ENCODE measurements at places on chromosomes 7 and 10.

DNA sequence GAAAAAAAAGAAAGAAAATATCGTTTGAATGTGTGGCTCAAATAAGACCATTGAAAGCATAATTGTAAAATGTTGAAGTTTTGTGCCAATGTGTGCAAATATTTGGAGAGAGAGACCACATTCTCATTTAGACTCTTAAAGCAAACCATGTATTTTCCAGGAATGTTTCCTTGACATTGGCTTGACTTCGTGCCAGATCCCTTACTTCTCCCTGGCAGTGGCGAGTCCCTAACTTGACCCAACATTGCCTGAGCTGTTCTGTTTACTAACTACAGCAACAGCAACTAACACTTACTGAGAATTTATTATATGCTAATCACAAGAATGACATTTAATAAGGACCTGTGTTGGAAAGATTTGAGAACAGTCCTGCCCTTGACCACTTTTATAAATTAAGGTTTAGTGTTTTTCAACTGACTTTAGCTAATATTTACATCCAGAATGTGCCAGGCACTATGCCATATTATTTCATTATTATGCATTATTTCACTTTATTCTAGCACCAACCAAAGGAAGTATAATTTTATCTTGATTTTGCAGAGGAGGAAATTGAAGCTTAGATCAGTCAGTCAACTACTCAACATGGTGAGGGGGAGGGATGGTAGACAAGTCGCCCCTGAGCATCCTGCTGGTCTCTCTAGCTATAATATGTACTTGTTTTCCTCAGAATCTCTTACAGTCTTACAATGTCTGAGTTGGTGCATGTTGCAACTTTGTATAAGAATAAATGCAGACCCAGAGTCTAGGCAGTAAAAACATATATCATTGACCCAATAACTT is 29.7 kb downstream of the ZNF467 start:
- no peak for DNase-seq

DNA sequence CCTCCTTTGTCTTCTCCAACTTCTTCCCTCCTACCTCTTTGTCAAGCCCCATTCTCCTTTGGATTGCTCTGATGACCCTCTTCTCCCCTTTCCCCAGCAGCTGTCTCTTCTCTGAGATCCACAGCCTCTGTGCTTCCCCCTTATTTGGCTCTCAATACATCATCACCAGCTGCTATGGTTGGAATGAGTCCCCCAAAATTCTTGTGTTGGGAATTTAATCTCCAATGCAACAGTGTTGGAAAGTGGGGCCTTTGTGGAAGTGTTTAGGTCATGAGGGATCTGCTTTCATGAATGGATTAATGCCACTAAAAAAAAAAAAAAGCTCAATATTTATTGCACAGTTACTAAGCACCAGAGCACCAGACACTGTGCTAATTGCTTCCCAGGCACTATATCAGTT is 39.2 kb upstream of the FRMD4A start:
- DNase-seq, result no peak

DNA sequence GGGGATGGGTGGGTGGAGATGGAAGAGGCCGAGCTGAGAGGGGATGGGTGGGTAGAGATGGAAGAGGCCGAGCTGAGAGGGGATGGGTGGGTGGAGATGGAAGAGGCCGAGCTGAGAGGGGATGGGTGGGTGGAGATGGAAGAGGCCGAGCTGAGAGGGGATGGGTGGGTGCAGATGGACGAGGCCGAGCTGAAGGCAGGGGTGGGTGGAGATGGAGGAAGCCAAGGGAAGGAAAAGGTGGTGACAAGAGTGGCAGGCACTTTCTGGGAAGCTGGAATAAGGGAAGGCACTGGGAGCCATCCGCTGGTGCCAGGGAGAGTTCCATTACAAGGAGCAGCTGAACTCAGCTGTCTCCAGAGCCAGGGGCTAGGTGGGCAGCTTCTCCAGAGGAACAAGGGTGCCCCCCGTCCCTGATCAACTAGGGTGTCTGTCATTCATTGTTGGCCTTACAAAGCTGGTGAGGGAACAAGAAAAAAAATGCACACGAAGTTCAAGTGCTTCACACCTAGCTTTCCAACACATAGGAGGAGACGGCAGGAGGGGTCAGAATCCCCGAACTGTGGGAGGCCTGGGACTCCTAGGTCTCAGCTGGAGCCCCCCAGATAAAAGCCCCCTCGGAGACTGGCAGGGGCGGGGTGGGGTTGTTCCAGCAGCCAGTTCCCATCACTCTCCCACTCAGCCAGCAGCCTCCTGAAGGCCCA is 62.4 kb downstream of the PROSER2 start:
- no peak for DNase-seq

DNA sequence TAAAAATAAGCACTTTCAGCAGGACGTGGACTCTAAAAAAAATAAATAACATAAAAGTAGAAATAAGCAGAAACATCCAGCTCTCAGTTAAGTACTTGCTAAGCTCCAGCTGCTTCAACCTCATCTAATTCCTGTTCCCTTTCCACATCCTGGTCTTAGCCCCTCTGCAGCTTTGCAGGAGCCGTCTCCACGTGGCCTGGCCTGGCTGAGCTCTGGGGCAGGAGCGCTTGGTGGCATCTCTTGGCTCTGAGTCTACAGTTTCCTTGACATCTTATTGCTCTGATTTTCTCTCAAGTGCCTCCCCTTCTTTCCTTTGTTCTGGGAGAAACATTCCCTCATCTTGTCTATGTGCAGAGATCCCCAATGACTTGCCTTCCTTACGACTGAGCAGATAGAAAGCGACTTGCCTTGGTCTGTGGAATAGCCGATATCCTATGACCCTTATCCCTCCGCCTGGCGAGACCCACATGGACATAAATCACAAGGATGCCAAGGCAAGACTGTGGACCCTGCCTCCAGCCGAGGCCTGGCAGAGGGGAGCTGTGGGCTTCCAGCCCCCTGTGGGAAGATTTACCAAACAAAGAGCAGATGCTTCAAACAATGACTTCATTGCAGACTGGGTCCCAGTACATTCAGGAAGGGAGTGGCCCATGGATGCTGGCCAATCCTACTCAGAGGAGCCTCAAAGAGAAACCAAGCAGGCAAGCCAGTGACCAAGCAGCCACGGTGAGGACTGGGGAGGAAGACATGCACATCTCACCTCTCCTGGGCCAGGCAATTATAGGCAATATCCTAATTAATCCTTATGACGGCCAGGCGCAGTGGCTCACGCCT is 61.9 kb downstream of the SPOCK2 start:
- DNase-seq, result no peak

DNA sequence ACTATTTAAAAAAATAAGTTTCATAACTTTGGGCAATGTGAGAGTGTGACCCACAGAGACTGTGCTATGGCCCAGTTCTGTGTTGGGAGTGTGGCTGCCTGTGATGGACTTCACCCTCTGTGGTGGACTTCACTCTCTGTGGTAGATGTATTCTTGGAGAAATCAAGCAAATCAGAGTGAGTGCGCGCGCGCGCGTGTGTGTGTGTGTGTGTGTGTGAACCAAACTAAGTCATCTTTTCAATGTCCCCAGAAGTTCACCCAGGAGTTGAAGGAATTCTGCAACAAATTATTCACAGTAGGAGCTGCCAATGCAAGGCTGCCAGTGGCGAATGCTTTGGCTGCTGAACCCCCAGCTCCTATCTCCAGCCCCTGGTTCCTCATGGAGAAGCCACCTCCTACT is 184.5 kb downstream of the ADAM12 start:
- DNase-seq, result no peak

DNA sequence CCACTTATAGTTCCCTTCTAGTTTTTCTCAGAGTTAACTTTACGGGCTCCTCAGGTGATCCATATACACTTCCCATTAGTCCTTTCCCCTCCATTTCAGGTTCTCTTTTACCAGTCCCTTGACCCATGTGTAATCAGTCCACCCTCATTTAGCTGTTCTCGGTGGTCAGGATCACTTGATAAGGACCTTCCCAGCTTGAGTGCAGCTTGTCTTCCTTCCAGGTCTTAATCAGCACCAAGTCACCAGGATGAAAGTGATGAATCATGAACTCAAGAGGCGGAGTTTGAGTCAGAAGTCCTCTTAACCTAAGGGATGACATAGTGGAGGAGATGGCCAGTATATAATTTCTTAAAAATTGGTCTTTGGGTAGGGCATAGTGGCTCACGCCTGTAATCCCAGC is 63.1 kb upstream of the CNTNAP2 start:
- no peak for DNase-seq

DNA sequence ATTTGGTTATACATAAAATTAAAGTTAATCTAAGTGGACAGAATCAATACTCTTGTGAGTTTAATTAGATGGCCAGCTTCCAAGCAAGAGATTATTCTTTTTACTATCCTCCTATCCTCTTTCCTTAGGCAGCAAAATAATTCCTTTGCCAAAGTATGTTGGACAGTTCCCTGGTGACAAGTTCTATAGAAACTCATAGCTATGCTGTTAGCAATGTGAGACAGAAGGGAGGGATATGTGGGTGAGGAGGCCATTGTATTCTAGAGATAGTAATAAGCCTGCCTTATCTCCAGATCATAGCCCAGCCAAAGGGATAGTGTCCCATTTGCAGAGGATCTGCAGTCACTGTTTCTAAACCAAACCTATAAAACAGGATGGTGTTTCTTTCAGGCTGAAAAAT is 181.6 kb upstream of the HDAC9 start:
- no peak for DNase-seq

DNA sequence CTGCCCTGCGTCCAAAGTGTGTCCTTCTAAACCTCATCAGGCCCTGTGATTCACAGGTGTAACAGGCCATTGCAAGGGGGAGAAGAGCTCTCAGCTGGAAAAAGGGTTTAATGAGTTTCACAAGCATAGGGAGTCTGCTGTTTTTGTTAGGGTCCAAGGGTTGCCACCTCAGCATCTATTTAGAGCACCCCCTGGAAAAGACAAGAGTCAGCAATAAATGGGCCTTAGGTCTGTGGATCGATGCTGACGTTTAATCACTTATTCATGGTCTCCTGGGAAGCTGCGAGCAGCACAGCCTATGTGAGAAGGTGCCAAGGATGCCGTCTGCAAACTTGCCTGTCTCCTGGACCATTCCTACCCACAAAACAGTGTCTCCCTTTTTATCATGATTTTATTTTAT is 78.4 kb upstream of the BAIAP2L1 start:
- no peak for DNase-seq

DNA sequence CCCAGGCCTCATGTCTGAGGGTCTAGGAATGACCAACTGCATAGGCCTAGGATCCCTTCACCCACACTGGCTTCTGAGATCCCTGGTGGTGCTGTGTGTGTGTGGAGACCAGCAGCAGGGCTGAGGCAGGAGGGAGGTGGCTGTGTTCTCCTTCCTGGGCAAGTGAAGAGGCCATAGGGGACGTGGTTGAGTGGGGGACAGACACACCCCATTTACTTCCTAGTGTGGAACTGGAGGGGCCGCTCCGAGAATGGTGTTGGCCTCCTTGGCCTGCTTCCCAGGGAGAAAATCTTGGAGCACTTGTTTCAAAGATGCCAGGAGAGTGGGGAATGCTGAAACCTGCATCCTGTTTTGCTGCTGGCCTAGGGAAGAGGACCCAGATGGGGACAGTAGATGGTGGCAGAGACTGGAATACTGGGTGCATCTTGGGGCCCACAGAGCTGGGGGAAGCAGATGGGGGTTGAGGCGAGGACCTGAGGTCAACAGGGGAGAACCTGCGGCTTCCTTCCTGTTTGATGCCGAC is 19.1 kb downstream of the UBTD1 start:
- DNase-seq, result no peak

DNA sequence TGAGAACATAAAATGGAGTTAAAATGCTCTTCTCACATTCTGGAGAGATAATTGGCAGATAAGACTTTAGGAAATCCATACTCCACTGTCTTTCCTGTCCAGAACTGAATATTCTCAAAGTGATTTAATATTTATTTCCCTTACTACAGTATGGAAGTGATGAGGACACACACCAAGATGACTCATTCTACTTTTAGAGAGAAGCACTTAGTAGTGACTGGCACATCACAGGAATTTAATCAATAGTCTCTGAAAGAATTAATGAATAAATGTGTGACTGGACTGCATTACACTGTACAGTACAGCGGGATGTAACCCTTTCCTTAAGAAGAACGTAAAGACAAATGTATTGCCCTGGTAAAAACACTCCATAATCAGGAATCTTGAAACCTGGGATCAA is 116.7 kb downstream of the SEMA3E start:
- DNase-seq, result no peak

- DNase-seq, result no peak
Measured at GRCh38 chr7:46741938-46742540, 821.0 kb upstream of the IGFBP3 start.

GRCh38 chr10:52474265-52474664 is 160.2 kb downstream of the DKK1 start:
- DNase-seq, result no peak

DNA sequence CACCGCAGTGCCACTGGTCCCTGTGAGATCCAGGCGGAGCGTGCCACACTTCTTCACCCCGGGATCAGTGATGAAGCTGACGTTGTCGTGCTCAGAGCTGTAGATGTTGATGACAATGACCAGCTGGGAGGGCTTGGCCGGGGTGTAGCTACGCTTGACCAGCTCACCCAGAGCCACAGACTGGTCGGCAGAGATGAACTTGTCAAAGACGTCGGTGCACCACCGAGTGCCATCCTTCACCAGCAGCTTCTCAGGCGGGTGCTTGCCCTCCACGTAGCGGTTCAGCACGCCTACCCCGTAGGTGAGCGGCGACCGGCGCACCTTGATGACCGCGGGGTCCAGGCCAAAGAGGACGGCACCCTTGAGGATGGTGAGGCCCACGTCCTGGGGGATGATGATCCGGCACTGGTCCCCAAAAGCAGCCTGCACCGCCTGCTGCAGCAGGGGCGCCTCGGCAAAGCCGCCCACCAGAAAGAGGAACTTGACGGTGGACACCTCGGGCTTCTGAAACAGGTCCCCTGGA is 54.2 kb downstream of the PNLIPRP2 start:
- DNase-seq, result no peak
